ENCODE measurements at places on chromosomes 16 and 17. TPM values are rescaled to one million over a fixed set of nuclear protein-coding genes. Genes with fewer than 3 reads are reported as not detected.

DNA sequence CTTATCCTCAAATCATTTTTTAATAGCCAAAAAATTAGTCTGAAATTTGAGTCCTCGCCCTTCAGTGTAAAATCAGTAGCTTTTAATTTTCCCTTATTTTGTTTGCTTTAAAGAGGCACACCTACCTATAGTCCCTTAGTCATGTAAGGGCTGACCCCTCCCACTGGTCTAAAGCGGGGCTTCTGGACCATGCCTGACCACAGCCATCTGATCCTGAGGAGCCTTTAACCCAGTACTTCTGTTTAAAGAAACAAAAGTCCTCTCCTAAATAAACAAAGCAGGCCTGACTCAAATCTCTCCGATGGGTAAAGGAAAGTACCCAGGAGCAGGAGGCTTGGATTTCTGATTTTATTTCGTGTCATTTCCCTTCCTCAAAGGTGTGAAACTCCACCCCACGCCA, 92.0 kb upstream of the CCL2 start:
- DNase-seq = no peak

DNA sequence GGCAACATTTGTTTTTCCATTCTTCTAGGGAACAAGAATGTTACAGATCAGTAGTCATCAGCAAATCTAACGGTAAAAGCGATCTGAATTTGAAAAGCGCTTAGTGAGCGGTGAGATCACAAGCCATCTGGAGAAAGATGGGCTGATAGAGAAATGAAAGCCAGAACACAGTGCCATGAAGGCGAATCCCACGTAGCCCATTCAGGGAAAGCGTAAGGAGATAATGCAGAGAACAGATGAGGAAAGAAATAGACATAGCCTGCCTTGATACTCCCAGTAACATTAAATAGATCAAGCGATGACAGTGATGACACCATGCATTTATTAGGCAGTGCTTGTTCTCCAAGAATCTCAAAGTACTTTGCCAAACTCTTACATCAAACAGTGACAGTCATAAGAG, 183.1 kb upstream of the PSMD7 start:
- DNase-seq = no peak

- no peak for DNase-seq
Measured at GRCh38 chr17:41835800-41836549, at the start of gene NT5C3B. Gene NT5C3B, minus strand, starts transcription at chr17:41836232. Its CDS starts 39 bp downstream, at chr17:41836193.

DNA sequence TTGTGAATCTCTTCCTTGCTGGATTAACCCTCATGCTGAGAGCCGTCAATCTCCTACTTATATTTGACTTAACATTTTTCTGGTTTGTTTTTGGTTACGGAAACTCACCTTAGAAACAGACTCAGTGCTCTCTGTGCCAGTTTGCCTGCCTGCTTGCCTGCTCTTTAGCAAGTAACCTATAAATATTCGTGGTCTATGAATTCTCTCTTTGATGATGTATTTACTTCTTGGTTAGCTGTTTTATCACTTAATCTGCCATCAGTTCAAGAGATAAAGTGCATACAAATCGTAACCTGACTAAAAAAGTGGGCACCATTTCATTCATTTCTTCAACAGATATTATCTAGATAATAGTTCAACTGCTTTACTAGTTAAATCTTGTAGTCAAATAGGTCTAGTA, 26.7 kb downstream of the CYB5B start:
- no peak for DNase-seq

- no peak for DNase-seq
Measured at GRCh38 chr17:4448197-4448980, 14.6 kb downstream of the SPNS3 start.

DNA sequence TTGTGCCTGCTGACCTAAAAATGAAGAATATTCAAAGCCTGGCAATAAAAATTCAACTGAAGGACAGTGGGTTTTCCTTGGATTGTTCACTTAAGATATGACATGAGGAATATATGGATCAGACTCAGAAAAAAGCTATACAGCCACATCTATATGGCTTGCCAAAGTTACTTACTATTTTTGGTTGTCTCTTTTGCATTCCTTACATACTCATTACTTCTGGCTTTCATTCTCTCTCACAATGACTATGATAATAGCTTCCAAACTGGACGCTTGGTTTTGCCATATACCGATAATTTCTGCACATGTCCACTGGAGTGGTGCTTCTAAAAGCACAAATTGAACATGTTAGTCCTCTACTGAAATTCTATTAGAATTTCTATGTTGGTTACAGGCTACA, 664.9 kb downstream of the CDH8 start:
- no peak for DNase-seq

- no peak for DNase-seq
Measured at GRCh38 chr16:69223882-69224281, 36.9 kb downstream of the SNTB2 start.

Gene GAST
- total RNA-seq = not detected

Gene ACSM2B
- total RNA-seq = not detected

Measured in cardiac septum (tissue), 1 donor.